Aorta (tissue), 5 donors: ENCODE measurements at places on chromosomes 1 and 21. TPM values are rescaled to one million over a fixed set of nuclear protein-coding genes. Genes with fewer than 3 reads are reported as not detected.

- DNase-seq = no peak
- no peak overlapping the region for H3K27ac ChIP-seq
- H3K27me3 ChIP-seq = no peaks in the 10 kb centered on the region
- H3K4me3 ChIP-seq = no peak overlapping the region
- no peaks in the 10 kb centered on the region for H3K4me1 ChIP-seq
- no peaks in the 10 kb centered on the region for H3K36me3 ChIP-seq
Observed at GRCh38 chr1:202821467-202821866, 10.7 kb downstream of the PCAT6 start.

DNA sequence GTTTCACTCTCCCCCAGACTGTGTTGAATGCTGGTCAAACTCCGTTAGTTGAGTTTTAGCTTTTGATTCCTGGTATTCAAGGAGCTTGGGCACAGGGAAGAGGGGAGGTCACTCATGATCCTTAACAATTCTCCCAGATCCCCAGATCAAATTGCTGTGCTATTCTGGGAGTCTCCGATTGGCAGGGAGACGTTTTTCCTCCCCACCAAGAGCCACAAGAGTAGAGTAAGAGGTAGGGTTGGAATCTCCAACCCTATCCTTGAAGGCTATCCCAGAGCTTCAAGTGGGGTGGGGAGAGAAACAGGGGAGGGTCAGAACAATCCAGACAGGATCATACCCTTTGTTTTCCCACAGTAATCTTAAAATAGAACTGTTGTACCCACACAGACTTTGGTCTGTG lies 576 bp upstream of the TPM3 start:
- H3K27me3 ChIP-seq = no peaks in the 10 kb centered on the region
- H3K27ac ChIP-seq = no peak overlapping the region
- no peaks in the 10 kb centered on the region for H3K36me3 ChIP-seq
- DNase-seq = no peak
- no peak overlapping the region for H3K4me3 ChIP-seq

The RXRG gene
- 2.2 TPM for total RNA-seq

The COA6 gene
- 13.0 TPM for total RNA-seq

The S100A3 gene
- total RNA-seq = 3.8 TPM
